ENCODE measurements at places on chromosomes 2 and 18.
A peak's percentile ranks its signal among the peaks of the same experiment; 100 is the strongest.

DNA sequence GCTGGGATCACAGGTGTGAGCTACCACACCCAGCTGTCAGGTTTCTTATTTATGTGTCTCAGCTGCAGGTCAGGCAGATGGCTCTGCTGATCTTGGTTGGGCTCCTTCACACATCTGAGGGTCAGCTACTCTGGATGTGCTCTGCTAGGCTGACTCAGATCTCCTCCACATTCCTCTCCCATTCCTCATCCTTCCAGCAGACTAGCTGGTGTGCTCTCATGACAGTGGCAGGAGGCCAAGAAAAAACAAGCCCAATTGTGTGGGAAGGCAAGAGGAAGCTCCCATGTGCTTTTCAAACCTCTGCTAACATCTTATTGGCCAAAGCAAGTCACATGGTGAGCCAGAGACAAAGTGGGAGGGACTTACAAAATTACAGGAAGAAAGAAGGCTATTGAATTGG is 11.7 kb upstream of the MSH6 start:
- DNase-seq: no peak

DNA sequence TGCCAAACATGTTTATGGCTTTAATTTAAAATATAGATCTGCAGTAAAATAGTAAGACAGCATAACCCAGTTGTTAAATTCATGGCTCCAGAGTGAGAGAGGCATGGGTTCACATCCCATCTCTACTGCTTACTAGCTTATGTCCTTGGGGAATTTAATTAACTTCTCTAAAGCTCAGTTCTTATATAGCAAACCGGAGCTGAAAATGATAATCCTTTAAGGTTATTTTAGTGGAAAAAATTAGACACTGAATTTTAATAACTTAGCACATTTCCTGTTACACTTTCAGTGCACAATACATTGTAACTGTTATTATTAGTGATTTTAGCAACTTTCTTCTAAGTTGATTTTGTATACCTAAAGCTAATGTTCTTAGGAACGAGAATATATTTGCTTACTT is 14.8 kb downstream of the SCN9A start:
- DNase-seq: no peak

DNA sequence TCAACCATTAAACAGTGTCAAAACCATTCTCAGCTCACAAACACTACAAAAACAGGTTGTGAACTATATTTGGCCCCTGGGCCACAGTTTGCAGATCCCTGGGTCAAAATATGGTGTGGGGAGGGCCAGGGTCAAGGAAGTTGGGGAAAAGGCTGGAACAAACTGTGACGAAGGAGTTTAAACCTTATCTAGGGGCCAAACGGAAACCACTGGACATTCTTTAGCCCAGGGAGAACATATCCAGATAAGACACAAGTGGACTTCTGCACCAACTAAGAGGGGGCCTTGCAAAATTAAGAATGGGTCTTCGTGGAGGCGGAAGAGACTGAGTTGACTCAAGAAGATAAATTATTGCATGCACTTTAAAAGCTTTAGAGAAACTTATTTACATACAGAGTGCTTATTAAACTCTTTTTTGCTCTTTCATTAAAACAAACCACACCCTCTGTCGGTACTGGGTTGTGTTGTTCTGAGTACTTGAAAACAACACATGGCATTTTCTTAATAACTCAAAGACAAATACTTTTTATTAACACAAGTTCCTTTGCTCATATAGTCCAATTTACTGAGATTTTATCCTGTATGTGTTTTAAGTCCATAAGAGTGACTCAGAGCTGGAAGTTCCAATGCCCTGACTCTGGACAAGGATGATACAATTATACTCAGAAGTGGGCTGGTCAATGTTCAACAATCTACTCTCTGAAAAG is 5.3 kb upstream of the ASAP2 start:
- DNase-seq: no peak

GRCh38 chr2:199940373-199940772 is 14.9 kb downstream of the TYW5 start:
- DNase-seq: no peak

DNA sequence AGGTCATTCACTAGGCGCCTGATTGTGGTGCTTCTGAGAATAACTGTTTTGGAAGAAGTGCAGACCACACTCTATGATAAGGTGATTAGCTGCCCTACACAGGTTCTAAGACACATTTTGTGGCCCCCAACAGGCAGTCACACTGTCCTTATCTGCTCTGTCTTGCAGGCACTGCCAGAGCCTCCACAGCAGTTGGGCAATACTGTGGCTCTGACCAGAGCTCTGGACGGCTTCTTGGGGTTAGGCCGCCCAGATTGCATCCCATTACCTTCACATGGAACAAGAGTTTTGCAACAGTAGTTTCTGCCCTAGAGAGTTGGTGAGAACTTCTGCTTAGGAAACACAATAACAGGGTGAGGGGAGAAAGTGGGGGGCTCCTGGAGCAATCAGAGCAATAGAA is 22.7 kb downstream of the RUFY4 start:
- DNase-seq: no peak

DNA sequence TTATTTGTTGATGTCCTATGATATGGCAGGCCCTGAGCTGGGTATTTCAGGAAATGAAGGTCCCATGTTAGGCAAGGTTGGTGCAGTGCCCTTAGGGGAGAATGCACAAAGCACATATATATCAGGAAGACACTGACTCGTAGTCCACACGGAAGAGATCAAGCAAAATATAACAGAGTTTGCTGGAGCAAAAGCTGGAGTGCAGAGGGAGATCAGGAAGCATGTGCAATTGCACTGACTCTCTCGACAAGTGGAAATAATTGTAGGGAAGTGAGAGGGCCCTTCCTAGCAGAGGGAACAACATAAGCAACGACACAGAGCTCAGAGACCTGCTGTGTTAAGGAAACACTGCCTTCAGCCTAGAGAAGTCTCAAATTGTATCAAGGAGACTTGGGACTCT is 4.2 kb downstream of the ZNF385B start:
- no peak for DNase-seq

GRCh38 chr2:125747165-125747425 is 908.9 kb upstream of the GYPC start:
- DNase-seq: no peak

GRCh38 chr18:29351171-29351570 is 1174.2 kb upstream of the CDH2 start:
- no peak for DNase-seq

GRCh38 chr2:237293978-237294377 is 120.0 kb downstream of the COL6A3 start:
- DNase-seq: no peak

GRCh38 chr2:207153266-207153975 is 12.3 kb downstream of the KLF7 start:
- DNase-seq: no peak

- DNase-seq: no peak
These were observed 120.3 kb downstream of the RDH14 start for GRCh38 chr2:18440141-18440661.

GRCh38 chr2:140416577-140416976 is 1636.4 kb upstream of the NXPH2 start:
- no peak for DNase-seq

DNA sequence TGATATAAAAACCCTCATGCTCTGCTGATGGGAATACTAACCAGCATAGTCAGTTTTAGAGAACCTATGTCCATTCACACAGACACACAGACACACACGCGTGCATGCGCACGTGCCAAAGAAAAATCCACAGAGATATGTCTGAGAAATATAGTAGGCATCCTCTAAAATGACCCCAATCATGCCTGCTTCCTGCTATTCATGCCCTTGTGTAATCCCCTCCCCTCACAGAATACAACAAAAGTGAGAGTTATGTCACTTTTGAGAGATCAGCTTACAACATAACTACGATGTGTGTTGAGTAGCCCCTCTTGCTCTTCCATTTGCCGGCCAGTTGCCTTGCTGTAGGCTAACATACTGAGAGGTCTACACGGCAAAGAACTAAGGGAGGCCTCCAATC is 121.3 kb downstream of the DYM start:
- DNase-seq: no peak

DNA sequence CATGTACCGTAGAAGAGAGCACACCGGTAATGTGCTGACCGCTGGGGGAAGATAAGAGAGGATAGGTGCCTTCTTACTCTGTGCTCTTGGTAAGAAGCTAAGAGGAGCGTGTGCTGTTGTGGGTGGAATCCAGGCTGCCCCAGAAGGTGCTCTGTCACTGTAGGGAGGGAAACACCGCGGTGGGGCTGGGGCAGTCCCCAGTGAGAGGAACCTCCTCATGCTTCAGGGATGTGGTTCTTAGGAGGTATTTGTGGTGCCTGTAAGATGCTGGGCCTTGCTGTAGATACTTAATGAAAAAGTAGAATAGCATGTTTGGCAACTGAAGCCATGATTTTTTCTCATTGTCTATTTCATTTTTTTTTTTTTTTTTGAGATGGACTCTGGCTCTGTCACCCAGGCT is 1.1 kb downstream of the COLEC11 start:
- no peak for DNase-seq

GRCh38 chr2:66561645-66562303 is 126.8 kb downstream of the MEIS1 start:
- no peak for DNase-seq

DNA sequence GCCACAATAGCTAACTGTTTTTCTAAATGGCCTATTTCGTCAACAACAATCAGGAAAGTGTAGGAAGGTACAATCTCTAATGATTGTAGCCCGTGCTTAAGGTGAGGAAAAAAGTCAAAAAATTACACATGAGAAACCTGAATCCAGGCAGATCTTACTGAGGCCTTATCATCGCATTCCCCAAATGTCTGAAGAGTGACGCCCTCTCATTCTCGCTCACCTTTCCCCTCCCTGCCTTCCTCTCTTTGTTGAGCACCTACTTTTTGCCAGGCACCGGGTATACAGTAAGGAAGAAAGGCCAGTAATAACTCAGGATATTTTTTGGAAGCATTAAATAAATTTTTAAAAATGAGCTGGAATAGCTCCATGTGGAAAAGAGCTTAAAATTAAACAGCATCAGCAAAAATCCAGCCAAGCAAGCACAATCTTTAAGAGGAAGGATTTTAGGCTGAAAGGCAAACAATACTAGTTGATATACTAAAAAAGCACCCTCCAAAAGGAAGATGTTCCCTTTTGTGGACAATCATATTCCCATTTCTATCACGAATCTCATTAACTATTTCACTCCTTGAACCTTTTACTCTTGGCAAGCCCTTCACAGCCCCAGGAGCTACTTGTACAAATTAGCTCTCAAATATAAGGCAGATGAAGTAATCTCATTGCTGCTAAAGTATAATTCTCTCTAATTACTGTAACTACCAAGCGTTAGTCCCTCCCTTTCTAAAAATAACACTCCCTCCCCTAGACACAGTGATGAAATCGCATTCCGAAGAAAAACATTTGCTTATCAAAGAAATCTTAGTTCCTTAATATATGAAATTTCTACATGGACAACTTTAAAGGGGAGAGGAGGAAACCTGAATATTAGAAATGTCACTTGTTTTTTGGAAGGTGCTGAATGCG is 40.0 kb downstream of the STAT1 start:
- DNase-seq: no peak

- DNase-seq: peak; percentile 52
These were observed 289.1 kb downstream of the ICOS start for GRCh38 chr2:204225671-204226073.

DNA sequence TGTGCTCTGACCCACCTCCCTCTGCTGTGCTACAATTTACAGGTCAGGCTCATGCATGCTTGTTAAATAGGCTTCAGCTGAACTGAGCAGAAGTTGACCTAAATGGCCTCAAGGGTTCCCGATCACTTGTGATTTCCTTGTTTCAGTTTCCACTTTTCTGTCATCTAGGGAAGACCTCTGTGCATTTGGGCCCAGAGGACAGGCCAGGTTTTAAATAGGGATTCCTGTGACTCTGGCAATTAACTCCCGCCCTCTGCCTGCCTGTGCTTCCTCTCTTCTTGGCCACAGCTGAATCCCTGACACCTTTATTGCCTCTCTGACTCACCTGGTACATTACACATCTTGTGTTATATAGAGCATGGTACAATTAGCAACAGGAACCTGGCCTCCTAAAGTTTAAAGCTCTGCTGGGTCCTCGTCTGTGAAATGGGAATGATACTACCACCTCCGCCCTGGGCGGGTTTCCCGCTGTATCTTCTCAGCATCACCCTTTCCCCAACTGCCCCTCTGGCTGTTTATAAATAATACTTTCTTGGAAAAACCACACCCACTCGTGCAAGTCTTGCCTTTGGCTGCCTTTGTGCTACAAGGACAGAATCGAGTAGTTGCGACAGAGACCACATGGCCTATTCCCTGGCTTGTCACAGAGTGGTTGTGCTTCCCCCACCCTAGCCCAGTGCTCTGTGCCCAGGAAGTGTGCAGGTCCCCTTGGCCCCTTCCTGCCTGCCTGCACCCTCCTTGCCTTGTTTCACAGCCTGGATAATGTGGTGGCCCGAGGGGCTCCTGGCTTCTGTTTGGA is 7.9 kb downstream of the CABLES1 start:
- DNase-seq: no peak

- no peak for DNase-seq
These were observed 72.4 kb upstream of the HAAO start for GRCh38 chr2:42864641-42865280.

DNA sequence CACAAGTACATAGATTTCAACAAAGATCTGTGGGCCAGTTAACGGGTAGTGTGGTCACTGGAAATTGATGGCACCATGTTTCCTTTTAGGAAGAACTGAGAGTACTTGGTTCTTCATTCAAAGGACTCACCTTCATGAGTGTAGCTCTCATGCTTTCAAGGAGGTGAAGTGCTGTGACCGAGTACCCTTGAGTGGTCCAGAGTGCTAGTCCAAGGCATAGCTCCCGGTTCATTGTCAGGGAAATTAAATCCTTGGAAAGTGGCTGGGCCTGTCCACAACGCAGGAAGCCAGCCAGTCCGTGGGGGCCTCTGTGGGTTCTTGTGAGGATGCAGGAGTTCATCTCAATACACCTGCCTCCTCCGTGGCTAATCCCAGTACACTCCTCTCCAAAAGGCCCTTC is 295.1 kb downstream of the GALR1 start:
- no peak for DNase-seq

DNA sequence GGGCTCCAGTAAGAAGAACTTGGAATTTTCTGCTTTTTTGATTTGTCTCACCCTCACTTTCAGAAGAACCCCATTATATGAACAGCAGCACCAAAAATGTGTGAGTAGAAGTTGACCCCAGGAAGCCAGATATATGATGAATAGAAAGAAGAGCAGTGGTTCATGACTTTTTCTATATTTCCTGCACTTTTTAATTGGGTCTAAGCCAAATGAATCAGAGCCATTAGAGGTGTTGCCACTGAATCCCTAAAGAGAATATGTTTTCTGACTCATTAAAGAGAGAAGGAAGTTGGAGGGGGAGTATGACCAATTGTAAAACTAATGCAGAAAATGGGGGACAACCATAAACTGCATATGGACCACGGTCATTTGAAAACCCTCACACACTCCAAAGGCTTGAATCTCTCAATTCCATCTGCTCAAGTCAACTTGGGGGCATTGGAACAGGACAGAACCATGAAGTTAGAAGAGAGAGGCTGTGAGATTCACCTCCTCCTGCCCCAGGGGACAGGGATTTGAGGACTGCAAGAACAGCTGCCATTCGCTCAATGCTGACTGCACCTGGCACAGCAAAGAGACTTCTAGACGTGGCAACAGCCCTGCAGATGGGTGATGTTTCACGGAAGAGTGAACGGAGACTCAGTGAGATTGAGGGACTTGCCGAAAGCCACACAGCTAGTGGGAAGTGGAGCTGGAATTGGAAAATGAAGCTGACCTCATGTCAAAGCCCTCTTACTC is 3.0 kb downstream of the DAPL1 start:
- no peak for DNase-seq

GRCh38 chr2:239289545-239289944 is 111.3 kb downstream of the HDAC4 start:
- no peak for DNase-seq

- DNase-seq: no peak
These were observed 441.8 kb downstream of the CDH2 start for GRCh38 chr18:27735117-27735516.
